Hepatocyte (in vitro differentiated cells): ENCODE measurements at places on chromosomes 4 and X.

DNA sequence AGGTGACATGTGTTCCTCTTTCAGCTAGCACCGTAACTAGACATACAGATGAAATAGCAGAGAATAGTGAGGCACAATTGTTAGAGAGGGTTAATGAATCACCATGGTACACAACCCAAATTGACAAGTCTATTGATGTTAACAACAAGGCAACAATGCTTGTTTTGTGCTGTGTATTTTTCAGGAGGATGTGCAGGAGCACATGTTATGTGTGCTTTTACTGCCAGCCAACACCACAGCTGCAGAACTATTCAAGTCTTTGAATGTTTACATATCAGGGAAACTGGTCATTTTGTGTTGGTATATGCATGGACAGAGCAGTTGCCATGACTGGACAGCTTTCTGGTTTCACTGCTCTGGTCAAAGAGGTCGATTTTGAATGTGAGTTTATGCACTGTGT, 32.8 kb downstream of the STBD1 start:
- H3K4me1 ChIP-seq: no peaks in the 10 kb centered on the region
- DNase-seq: no peak
- H3K36me3 ChIP-seq: no peaks in the 10 kb centered on the region
- H3K4me3 ChIP-seq: no peak overlapping the region
- H3K27me3 ChIP-seq: no peaks in the 10 kb centered on the region

DNA sequence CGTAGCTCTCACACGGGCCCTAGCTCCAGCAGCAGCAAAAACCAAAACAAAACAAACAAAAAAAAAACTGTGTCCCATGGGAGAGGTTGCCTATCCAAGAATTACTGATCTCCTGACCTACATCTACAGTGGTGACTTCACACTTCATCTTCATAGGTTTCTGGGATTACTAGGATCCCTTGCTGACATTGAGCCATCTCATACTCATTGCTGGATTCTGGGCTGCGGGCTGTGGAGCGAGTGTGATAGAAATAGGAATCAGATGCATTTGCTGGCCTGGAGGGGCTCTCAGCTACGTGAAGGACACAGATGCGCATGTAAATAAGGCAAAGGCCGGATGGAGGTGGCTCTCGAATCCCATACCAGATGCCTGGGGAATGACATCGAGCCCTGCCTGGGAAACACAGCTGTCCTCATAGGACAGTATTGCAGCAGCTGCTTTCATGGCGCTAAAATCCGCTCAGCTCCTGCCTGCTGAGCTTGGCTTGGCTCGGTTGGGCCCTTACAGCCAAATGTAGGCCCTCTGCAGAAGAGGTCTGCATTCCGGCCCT, 41.7 kb downstream of the CNGA2 start:
- no peaks in the 10 kb centered on the region for H3K36me3 ChIP-seq
- no peak overlapping the region for H3K27ac ChIP-seq
- H3K27me3 ChIP-seq: no peaks in the 10 kb centered on the region
- H3K4me3 ChIP-seq: no peak overlapping the region

GRCh38 chr4:27018076-27018475, 157.4 kb downstream of the STIM2 start:
- H3K27me3 ChIP-seq: no peaks in the 10 kb centered on the region
- H3K4me3 ChIP-seq: no peak overlapping the region
- H3K36me3 ChIP-seq: no peaks in the 10 kb centered on the region

- no peak overlapping the region for H3K4me3 ChIP-seq
- no peak overlapping the region for H3K27ac ChIP-seq
- no peaks in the 10 kb centered on the region for H3K27me3 ChIP-seq
- H3K36me3 ChIP-seq: no peaks in the 10 kb centered on the region
- no peaks in the 10 kb centered on the region for H3K4me1 ChIP-seq
These were observed 18.5 kb downstream of the CNOT6L start for GRCh38 chr4:77800483-77801259.

DNA sequence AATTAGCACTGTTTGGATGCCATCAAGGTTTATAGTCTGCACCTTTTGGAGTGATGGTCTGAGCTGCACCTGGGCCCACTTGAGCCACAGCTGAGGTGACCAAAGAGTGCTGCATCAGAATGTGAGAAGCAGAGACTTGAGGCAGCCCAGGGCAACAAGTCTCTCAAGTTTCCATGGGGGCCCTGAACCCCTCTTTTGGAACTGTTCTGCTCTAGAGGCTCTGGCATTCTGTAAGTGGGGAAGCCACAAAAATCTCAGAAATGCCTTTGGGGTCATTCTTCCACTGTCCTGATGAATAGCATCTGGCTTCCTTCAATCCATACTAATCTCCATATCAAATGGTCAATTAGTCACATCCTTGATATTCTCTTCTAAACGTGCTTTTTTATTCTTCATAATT, 298.4 kb upstream of the MAOA start:
- H3K4me1 ChIP-seq: no peaks in the 10 kb centered on the region
- H3K27ac ChIP-seq: no peak overlapping the region
- no peak overlapping the region for H3K4me3 ChIP-seq
- DNase-seq: no peak

- H3K4me3 ChIP-seq: no peak overlapping the region
- H3K27ac ChIP-seq: no peak overlapping the region
- DNase-seq: no peak
- H3K27me3 ChIP-seq: no peaks in the 10 kb centered on the region
- H3K4me1 ChIP-seq: no peaks in the 10 kb centered on the region
- H3K36me3 ChIP-seq: no peaks in the 10 kb centered on the region
These were observed 330.3 kb upstream of the EPHA5 start for GRCh38 chr4:66000510-66001117.

GRCh38 chr4:113170805-113171468, 121.5 kb downstream of the ANK2 start:
- peaks cover 14% of the 10 kb centered on the region for H3K4me1 ChIP-seq
- no peaks in the 10 kb centered on the region for H3K27me3 ChIP-seq
- DNase-seq: no peak
- no peaks in the 10 kb centered on the region for H3K36me3 ChIP-seq
- H3K27ac ChIP-seq: no peak overlapping the region
